ENCODE measurements at places on chromosomes 2 and 18.

GRCh38 chr2:152241948-152242729 is 66.6 kb upstream of the STAM2 start:
- no peak for DNase-seq

DNA sequence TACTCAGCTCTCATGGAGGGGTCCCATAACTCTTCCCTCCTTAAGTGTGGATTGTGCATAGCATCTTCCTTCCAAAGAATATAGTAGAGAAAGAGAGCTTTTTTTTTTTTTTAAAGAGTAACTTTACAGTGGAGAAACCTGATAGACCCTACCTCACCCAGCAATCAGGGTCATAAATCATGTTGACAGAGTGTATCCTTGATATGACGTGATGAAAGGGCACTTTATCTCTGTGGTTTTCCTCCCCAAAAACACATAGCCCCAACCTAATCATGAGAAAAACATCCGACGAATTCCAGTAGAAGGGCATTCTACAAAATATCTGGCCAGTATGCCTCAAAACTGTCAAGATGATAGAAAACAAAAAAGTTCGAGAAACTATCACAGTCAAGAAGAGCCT is 29.5 kb upstream of the MEIS1 start:
- no peak for DNase-seq

- no peak for DNase-seq
These were observed 61.3 kb downstream of the MCFD2 start for GRCh38 chr2:46854260-46854659.

- DNase-seq = no peak
These were observed 803.1 kb upstream of the RAB6C start for GRCh38 chr2:129176375-129176774.

DNA sequence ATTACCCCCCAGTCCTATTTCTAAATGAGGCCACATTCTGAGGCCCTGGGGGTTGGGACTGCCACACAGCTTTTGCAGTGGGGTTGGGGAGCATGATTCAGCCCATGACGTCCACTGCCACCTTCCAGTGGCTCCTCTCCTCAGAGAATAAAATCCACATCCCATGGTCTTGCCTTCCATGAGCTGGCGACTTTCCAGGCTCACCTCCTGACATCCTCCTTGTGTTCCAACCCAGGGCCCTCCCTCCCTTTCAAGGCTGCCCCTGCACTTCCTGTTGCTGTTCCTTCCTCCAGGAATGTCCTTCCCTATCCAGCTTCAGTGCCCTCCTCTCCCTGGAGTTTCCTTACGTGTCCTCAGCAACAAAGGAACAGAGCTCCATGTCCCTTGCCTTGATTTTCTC is 187.3 kb upstream of the ID2 start:
- DNase-seq = no peak

- DNase-seq = no peak
These were observed 294.9 kb upstream of the ATP5MC3 start for GRCh38 chr2:175476374-175476773.

GRCh38 chr18:11081009-11081532 is 68.3 kb downstream of the PIEZO2 start:
- DNase-seq = no peak

- no peak for DNase-seq
These were observed 82.0 kb upstream of the TTC39C start for GRCh38 chr18:23932385-23933067.

DNA sequence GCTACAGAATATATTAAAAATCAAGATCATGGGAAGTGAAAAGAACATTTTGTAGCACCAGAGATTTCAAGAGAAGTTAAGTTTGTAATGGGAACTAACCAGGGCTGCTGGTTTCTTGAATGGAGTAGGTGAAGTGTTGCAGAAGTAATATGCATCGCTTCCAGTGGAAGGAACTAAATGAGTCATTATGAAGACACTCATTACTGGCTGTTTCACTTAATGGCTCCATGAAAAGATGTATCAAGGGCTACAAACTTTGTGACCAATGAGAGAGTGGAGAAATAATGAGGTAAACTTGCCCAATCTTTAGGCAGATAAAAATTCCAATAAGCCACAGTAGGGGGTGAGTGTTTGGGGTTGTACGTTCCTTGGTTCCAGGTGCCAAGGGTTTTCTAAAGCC is 380.4 kb upstream of the POU3F3 start:
- DNase-seq = no peak

- DNase-seq = no peak
These were observed 349.1 kb downstream of the ANAPC1 start for GRCh38 chr2:111534910-111535352.

DNA sequence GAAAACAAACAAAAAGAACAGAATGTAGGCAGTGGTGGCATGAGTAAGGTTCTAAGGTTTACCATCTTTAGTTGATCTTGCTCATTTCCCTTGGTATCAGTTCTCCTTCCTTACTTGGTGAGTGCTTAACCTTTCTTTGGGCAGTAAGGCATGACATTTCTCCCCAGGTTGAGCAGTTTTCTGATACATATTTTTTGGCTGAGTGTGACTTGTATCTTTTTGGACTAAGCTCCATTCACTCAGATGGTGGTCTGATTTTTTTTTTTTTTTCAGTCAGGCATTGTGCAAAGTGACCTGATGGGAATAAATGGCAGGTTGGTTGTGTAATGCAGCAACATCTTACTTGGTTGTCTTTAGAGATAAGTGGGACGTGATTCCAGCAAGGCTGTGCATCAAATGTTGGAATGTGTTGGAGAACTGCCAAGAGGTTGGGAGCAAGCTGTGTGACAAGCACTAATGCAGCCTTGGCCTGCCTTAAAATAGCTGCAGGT is 15.1 kb downstream of the SPTBN1 start:
- no peak for DNase-seq

GRCh38 chr2:26652361-26653041 is 11.3 kb upstream of the CIB4 start:
- no peak for DNase-seq

- no peak for DNase-seq
These were observed 270.0 kb downstream of the CYP26B1 start for GRCh38 chr2:71877636-71878035.

DNA sequence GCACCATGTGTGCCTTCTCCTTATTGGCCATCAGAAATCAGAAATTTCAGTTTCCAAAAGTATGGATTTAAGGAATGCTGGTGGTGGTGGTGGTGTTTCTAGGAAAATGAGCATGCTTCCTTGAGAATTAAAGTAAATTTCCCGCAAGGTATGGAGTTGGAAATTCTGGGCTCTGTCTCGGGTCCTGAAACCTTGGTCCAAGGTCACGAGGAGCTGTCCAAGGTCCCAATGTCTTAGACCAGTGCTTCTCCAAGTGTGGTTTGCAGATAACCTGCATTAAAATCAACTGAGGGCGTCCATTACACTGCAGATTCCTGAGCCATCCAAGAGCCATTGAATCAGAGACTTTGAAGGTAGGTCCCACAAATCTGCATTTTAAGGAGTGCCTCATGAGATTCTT is 210.9 kb upstream of the PKDCC start:
- no peak for DNase-seq

DNA sequence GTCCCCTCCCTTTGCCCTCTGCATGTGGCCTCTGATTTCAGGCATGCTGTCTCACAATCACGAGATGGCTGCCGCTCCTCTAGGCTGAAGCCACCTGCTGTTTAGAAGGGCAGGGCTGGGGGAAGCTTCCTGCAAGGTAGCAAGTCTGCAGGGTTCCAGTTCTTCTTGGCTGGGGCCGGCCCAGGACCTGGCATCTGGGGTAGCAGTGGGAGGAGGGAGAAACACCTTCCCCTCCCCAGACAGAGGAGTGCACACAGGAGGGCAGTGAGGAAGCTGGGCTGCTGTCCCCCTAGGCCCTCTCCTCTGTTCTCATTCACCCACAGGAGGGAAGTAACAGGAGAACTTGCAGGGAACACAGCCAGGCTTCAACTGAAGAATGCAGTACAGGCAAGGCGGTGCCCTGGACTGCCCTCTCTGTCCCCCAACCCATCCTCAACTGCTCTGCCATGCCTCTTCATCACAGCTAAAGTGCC is 345.9 kb upstream of the HS6ST1 start:
- DNase-seq = no peak

DNA sequence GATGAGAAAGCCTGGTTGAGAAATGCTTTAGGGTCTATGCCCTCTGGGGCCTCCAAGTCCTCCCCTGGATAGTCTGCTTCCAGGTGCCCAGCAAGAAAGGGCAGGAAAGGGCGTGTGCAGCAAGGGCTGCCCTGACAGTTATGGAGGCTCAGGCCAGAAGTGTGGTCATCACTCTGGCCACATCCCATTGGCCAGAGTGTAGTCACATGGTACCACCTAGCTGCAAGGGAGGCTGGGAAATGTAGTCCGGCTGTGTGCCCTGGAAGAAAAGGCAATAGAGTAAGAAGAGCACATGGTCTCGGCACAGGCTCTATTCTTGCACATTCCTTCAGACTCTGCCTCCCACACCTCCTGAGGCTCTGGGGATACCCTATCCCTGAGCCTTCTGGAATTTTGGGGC is 35.7 kb downstream of the ODC1 start:
- no peak for DNase-seq

DNA sequence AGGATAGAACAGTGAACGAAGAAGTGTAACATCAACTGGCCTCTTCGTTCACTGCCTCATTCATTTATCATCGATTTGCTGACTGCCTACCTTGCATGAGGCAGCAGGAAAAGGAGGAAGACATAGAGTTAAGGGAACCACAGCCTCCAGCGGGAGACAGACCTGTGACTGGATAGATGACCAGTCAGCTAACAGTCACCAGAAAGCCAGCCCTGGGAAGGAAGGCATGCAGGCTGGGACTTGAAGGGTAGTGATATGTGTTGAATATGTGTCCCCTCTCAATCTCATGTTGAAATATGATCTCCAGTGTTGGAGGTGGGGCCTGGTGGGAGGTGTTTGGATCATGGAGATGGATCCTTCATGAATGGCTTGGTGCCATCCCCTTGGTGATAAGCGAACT is 58.3 kb downstream of the CTIF start:
- no peak for DNase-seq

- DNase-seq = no peak
These were observed 323.2 kb downstream of the CYP26B1 start for GRCh38 chr2:71824436-71824835.

GRCh38 chr2:113711851-113712250 is 44.6 kb downstream of the SLC35F5 start:
- DNase-seq = no peak

- no peak for DNase-seq
These were observed 7.9 kb downstream of the GREB1 start for GRCh38 chr2:11541693-11542274.
